ENCODE measurements at places on chromosomes 2 and 18. TPM values are rescaled to one million over a fixed set of nuclear protein-coding genes. Genes with fewer than 3 reads are reported as not detected.

Gene ARHGAP15
- total RNA-seq, result not detected

Gene PROKR1
- total RNA-seq, result not detected

Gene SCN2A
- total RNA-seq, result 0.94 TPM

Gene FEV
- not detected for total RNA-seq

Gene FHL2
- total RNA-seq, result 202 TPM

Gene SALL3
- not detected for total RNA-seq

Gene KIAA2012
- total RNA-seq, result 0.39 TPM

Gene BCL2
- 1.0 TPM for total RNA-seq

DNA sequence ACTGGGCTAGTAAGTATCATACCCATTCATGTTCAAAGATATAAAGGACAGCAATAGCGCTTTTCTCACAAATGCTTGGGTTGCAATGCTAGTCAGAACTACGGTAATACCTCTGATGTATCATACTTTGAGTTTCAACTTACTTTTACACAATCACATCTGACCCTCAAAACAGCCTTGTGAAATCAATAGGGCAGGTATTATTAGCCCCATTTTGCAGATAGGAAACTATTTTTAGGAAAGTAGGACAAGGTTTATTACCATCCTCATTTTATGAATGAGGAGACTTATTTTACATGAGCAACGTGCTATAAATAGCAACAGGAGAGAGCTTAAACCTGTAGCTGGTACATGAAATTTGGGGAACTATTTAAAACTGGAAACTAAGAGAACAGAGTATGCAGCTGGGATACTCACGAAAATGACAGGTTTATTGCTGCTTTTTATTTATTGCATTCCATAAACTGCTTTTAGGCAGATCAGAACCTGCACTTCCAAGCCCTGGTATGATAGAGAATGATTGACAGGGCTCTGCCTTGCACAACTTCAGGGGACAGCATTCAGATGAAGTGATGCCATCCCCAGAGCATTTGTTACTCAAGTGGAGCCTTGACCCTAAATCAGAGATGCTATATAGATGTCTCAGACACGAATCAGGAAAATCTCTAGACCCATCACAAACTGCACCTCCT, 42.4 kb upstream of the PPM1B start:
- no peak overlapping the region for H3K4me3 ChIP-seq
- no peaks in the 10 kb centered on the region for H3K36me3 ChIP-seq
- DNase-seq, result peak; percentile 25
- peaks cover 38% of the 10 kb centered on the region for H3K4me1 ChIP-seq
- H3K27me3 ChIP-seq, result no peaks in the 10 kb centered on the region

DNA sequence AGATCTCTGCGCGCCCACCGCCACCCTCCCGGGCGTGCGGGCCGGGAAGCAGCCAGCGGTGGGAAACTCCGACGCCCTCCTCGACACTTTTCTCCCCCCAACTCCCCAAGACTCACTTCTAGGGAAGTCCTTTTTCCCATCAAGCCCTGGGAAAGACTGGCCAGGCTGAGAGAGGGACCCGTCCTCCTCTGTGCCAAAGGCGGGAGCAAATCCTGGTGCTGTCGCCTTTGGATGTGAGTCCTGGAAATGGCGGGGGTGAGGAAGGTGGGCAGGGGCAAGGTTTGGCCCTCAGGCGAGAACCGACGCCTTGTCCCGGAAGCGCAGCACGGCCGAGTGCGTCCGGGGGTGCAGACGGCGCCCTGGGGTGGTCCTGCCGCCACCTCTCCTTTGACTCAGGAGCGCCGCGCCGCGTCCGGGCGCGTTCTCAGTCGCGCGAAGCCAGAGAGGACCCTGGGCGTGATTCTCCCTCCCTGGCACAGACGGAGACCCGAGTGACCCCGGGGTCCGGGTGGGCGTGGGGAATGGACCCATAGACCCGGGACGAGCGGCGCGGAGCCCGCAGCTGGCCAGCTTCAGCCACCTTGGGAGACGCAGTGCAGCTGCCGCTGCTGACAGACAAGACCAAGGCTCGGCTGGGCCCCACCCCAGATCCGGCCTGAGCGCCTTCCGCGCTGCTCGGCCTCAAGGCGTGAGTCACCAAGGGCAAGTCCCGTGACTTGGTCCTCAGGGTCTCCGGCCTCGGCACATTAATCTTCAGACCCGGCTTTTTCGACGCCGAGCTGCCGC, 3.5 kb upstream of the LBX2 start:
- peak overlapping the region; percentile 84 for H3K4me3 ChIP-seq
- H3K36me3 ChIP-seq, result peaks cover 22% of the 10 kb centered on the region
- peaks cover 20% of the 10 kb centered on the region for H3K27me3 ChIP-seq
- peak overlapping the region; percentile 85 for H3K27ac ChIP-seq

GRCh38 chr2:113077921-113078320, 10.2 kb downstream of the IL1F10 start:
- no peaks in the 10 kb centered on the region for H3K36me3 ChIP-seq
- H3K4me3 ChIP-seq, result no peak overlapping the region
- H3K27ac ChIP-seq, result no peak overlapping the region
- H3K27me3 ChIP-seq, result peaks cover 32% of the 10 kb centered on the region
- DNase-seq, result no peak
- peaks cover 14% of the 10 kb centered on the region for H3K4me1 ChIP-seq

DNA sequence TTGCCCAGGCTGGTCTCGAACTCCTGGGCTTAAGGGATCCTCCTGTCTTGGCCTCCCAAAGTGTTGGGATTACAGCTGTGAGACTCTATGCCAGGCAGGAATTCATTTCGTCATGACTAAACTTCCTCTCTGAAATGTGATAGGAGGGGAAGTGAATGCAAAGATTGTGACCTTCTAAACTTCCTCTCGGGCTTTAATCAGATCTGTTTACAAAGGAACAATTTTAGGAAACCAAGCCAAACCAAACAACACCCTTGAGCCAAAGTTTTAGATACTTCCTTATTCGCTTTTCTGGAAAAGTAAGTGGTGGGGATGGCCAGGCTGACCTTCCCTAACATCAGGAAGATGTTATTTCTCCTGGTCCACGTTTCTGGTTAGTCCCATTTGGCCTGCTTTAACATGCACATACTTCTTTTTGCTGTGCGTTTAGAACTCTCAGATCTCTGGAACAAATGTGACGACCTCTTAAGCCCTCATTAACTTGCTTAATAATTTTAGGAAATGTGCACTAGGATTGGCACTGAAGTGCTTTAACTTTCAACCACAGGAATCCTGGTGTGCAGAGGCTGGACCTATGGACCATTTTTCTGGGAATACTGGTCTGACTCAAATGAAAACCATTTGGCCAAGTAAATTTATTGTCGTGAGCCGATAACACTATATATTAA, 33.2 kb upstream of the YES1 start:
- H3K27me3 ChIP-seq, result peaks cover 5% of the 10 kb centered on the region
- peak; percentile 47 for DNase-seq
- peak overlapping the region; percentile 70 for H3K27ac ChIP-seq
- no peaks in the 10 kb centered on the region for H3K36me3 ChIP-seq

DNA sequence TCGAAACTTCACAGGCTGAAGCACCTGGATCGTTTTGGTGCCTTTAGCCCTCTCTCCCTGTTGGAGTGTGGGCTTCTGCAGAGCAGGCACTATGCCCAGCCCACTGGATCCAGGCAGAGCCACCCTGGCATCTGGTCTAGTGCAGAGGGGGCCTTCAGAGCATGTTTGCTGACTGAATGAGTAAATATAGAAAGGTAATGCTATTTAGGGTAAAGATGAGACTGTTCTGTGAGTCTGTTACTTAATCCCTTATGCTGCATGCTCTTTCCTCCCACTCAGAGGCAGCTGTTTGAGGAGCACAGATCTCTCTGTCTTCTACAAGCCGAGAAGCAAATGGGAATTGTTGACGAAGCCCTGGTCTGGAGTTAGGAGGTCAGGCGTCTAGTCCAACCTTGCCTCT, 130.2 kb downstream of the RGPD3 start:
- H3K4me1 ChIP-seq, result no peaks in the 10 kb centered on the region
- DNase-seq, result no peak
- H3K4me3 ChIP-seq, result no peak overlapping the region
- no peak overlapping the region for H3K27ac ChIP-seq
- H3K27me3 ChIP-seq, result no peaks in the 10 kb centered on the region
- H3K36me3 ChIP-seq, result no peaks in the 10 kb centered on the region

GRCh38 chr18:46756559-46757201, at the start of gene ST8SIA5:
Gene ST8SIA5 (minus strand): TSS chr18:46757053. CDS start chr18:46756508, 545 bp downstream.
- no peak for DNase-seq
- peaks cover 52% of the 10 kb centered on the region for H3K27me3 ChIP-seq
- no peak within 1 kb of the TSS for H3K27ac ChIP-seq
- H3K36me3 ChIP-seq, result no peaks in the 10 kb centered on the region

DNA sequence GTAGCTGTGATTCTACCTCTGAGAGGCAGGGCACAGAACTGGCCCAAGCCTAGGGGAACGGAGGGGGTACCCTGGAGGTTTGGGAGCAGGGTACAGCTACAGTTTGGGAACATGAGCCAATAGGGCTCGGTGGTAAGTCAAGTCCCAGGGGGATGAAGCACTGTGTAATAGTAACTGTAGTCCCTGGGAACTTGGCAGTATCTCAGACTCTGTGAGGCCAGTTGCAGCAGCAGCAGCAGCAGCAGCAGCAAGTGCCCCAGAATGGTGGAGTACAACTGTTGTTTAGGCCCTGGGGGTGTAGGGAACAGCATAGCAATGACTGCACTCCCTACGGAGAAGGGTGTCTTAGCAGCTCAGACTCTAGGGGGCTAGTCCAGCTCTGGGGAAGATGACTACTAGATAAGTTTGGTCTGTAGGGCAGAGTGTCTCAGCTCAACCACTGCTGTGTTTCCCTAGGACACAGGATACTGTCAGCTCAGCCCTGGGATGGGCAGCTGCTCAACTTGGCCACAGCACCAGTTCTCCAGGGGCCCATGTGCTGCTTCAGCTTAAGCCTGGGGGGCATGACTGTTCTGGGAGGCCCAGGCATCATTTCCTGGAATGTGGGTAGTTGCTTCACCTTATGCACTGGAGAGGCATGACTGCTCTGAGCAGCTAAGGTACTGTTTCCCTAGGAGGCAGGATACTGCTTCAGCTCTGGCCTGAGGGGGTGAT, 20.5 kb downstream of the CARF start:
- peak overlapping the region; percentile 88 for H3K27ac ChIP-seq
- H3K4me1 ChIP-seq, result peaks cover 37% of the 10 kb centered on the region
- H3K4me3 ChIP-seq, result peak overlapping the region; percentile 21
- H3K36me3 ChIP-seq, result peaks cover 6% of the 10 kb centered on the region

DNA sequence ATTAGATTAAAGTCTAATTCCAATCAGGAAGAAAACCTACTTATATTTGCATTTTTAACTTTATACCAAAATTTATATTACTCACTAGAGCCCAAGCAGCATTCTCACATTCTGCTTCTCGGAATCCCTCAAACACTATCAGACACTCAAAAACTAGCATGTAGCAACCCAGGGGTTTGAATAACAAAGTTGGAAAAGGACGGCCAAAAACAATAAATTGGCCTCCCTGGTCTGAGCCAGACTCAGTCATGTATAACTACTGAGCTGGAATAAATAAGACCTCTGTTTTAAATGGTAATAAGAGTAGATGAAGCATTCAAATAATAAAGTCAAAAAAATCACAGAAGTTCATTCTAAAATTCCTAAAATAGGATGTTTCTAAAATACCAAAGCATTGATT, 290.9 kb downstream of the IRS1 start:
- H3K27ac ChIP-seq, result no peak overlapping the region
- H3K36me3 ChIP-seq, result no peaks in the 10 kb centered on the region
- H3K4me3 ChIP-seq, result no peak overlapping the region

- no peaks in the 10 kb centered on the region for H3K27me3 ChIP-seq
- DNase-seq, result no peak
- peaks cover 79% of the 10 kb centered on the region for H3K4me1 ChIP-seq
- H3K27ac ChIP-seq, result peak overlapping the region; percentile 19
Measured at GRCh38 chr2:39497082-39497801, 60.2 kb upstream of the MAP4K3 start.

DNA sequence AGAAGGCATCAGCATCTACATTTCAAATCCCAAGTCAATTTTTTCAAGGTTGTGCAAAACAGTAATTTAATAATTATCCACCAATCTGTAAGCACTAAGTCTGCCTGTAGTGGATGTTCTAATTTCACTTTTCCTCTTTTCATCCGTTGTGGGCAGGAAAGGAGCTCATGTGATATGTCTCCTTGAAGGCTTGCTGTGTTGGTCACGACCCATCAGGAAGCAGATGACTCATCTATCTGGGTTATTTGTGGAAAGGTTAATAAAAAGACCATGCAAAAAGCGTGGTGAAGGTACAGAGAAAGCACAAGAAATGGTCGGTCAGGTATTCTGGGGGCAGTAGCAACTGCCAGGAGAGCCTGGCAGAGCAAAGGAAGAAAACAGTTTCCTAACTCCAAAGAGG, 476.7 kb upstream of the RAB6C start:
- no peak overlapping the region for H3K27ac ChIP-seq
- 0 out of 2 replicates have a peak, but pooled peaks cover 4% of the 10 kb centered on the region for H3K36me3 ChIP-seq
- no peaks in the 10 kb centered on the region for H3K27me3 ChIP-seq
- H3K4me3 ChIP-seq, result no peak overlapping the region
- no peaks in the 10 kb centered on the region for H3K4me1 ChIP-seq
- DNase-seq, result no peak

DNA sequence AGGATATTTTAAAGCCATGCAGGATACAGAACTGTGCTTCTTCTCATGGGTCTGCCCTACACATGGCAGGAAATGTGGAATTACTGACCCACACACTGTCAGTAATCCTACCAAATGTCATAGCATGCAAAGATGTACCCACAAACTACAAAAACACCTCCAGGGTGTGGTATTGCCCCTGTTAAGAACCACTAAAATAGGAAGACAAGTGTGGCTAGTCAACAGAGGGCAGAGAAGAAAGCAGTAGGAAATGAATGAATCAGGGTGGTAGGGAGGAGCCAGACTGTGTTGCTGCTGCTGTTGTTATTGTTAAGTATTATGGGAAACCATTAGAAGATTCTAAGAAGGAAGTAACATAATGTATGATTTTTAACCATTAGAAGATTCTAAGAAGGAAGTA, 556.7 kb upstream of the ACVR2A start:
- peaks cover 1% of the 10 kb centered on the region for H3K27me3 ChIP-seq
- H3K4me1 ChIP-seq, result no peaks in the 10 kb centered on the region
- no peak overlapping the region for H3K27ac ChIP-seq
- no peak overlapping the region for H3K4me3 ChIP-seq
- H3K36me3 ChIP-seq, result no peaks in the 10 kb centered on the region
